SW 1271 (cell line): ENCODE measurements at places on chromosomes 12 and 14.

DNA sequence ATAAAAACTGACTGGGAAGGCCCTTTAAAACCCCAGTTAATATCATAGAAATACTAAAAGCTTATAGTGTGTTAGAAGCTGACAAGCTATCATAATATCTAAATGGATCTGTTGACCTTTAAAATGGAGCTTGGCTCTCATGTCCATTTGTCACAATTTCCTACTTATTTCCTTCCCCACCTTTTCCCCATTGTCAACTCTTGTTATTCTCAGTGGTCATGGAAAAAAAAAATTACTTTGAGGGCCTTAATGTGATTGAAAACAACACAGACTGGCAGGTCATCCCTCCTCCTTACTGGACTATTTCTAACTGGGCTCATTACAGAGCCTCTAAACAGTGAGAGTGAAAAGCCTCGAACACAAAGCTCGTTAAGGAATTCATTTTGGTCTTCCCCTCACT lies 13.7 kb upstream of the WNK1 start:
- DNase-seq = no peak

DNA sequence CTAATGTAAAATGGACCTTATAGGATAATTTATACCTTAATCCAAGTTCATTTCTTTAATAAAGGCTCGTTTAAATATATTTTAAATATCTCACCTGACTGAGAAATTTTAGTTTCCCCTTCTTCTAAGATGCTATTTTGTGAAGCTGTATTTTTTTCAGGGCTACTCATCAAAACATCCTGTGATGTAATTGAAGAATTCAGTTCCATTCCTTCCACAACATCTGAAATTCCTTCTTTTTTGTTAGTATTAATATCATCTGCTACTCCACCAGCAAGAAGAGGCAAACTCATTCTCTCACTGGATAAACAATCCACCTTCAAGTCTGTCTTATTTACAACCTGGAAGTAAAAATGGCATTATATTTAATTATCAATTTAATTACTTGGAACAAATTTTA lies 22.5 kb downstream of the LGALS3 start:
- DNase-seq = no peak

GRCh38 chr14:90272523-90272922 lies 16.2 kb downstream of the PSMC1 start:
- DNase-seq = no peak

DNA sequence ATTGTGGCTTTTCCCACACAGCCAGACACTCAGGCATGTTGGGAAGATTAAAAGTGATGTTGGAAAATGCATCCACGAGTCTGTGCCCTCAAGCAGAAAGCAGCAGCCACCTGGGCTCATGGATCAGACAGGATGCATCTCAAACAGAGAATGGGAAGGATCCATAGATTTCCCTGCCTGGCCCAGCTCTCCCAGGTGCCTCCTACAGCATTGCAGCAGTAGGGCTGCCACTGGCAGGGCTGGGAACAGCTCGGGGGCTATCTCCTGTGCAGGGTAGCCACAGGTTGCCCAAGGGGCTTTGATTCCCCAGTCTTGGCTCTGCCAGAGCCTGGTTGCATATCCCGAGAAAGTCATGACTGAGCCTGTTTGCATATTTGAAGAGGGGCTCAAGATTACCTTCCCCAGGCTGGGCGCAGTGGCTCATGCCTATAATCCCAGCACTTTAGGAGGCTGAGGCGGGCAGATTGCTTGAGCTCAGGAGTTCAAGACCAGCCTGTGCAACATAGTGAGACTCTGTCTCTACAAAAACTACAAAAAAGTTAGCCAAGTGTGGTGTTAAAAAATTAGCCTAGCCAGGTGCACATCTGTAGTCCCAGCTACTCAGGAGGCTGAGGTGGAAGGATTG lies 19.5 kb downstream of the C14orf132 start:
- DNase-seq = no peak

GRCh38 chr14:68372368-68372767 lies 420.5 kb downstream of the ZFP36L1 start:
- no peak for DNase-seq

DNA sequence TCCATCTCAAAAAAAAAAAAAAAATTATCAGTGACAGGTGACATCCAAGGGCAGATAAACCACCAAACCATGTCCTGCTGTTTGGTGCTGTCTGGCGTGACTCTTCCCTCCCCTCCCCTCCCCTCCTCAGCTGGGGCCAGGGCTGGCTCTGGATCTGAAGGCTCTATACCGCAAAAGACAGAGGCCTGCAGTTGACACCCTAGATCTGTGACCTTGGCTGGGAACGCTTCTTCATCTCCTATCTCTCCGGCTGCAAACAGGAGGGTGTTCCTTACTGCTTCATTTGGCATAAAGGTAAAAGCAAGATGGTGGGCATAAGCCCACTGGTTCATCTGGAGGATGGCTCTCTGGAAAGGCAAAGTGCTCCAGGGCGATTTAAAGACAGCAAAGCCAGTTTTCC lies 126.8 kb upstream of the PRMT8 start:
- DNase-seq = no peak

- no peak for DNase-seq
These were observed 34.2 kb downstream of the PSMA6 start for GRCh38 chr14:35326375-35326774.

GRCh38 chr12:114684098-114684869 lies at the start of gene TBX3:
TSS of gene TBX3 (minus strand) at chr12:114684175. CDS start at chr12:114683200, 975 bp downstream.
- peak; percentile 96 for DNase-seq

DNA sequence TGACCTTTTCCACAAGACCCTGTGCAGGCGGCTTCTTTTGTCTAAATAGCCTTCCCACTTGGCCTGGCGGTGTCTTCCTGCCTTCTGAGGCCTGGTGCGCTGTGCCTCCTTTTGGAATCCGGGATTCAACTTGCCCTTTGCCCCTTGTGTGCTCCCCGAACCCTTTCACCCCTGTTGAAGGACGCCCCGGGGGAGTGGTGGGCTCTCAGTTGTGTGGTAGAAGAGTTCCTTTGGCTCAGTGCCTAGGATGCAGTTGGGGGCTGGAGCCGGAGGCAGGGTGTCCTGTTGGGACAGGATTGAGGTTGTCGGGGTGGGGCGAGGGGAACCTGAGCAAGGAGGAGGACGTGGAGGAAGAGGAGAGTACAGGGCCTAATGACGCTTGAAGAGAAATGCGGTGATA lies 34.5 kb downstream of the KLC1 start:
- DNase-seq = no peak

GRCh38 chr14:60648249-60648933 lies 886 bp downstream of the SIX1 start:
- no peak for DNase-seq

DNA sequence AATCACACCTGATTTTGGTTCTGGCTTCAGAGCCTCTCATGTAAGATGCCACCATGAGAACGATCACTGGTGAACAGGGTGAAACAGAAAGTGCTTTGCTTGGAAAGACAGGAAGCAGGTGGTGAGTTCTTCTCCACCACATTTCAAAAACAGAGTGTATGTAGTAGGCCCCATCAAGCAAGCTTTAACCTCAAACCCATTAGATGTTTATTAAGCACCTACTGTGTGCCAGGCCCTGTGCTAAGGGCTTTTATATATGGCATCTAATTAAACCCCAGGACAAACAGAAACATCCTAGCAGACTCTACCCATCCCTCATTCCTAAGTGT lies 47.8 kb upstream of the MED13L start:
- DNase-seq = no peak
